NCI-H2107 (cell line): ENCODE measurements at places on chromosomes 1 and 21.

GRCh38 chr1:31798086-31798432, 17.8 kb downstream of the SPOCD1 start:
- DNase-seq: no peak

- no peak for DNase-seq
Observed at GRCh38 chr1:240491156-240491555, 120.8 kb downstream of the GREM2 start.

- peak; percentile 17 for DNase-seq
Observed at GRCh38 chr1:147890177-147890790, 12.3 kb upstream of the GJA8 start.

DNA sequence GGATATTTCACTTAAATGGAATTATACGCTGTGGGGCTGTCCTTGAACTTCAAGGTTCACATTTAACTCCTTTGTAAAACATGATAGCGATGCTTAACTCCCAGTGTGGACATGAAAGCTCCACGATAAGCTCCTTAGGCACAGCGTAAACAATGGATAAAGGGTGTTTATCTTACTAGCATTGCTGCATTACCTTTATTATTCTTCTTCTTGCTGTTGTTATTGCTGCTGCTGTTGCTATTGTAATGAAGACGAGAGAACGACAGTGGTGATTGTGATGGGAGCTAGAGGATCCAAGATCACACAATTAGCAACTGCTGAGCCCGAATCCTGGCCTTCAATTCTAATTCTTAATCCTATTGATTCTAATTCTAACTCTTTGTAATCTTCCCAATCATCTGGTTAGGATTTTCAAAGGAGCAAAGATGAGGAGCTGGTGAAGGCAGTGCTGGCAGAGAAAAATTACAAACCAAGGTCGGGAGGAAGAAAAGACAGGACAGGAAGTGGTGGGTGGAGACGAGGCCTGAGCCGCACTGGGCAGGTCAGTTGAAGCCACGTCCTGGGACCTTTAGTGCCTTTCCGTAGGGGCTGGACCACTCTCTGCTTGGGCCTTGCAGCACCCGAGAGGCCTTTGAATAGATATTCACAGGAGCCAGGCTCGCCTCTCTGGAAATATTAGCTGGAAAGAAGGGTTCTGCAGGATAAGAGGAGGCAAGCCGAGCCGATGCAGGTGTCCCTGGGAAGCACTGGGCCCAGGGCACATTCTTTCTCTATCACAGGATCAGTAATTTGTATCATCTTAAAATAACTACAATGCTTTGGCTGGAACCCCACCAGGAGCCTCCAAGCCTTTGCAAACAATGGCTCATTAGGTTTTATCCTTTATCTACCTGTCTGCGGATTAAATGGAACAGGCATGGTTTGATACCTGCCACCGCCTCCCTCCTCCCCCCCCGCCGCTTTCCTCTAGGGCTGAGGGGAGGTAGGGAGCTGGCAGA, 571.6 kb downstream of the AJAP1 start:
- DNase-seq: no peak

DNA sequence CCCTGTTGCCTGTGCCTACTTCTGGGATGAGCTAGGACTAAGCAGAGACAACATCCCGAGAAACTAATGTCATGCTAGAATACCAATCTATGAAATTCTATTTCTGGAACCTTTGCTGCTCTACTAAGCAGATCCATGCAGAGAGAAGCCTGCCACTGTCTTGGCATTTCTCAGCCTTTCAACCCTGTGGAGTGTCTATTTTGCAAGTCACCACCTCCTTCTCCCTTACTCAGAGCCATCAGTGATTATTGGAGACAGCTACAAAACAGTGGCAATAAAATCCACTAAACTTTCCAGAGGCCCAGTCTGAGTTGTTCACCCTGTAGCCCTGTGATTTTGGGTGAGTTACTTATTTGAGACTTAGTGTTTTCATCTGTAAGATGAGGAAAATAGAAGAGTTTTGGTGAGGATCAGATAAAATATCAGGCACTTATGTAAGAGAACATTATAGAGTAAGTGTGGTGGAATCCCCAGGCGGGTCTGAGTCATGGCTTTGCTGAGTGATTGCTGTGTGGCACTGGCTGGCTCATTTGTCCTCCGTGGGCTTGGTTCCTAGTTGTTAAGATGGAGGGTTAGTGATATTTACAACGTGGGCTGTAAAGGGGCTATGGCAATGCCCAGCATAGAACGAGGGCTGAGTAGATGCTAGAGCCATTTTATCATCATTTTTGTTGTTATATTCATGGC, 61.1 kb downstream of the FMN2 start:
- DNase-seq: no peak

DNA sequence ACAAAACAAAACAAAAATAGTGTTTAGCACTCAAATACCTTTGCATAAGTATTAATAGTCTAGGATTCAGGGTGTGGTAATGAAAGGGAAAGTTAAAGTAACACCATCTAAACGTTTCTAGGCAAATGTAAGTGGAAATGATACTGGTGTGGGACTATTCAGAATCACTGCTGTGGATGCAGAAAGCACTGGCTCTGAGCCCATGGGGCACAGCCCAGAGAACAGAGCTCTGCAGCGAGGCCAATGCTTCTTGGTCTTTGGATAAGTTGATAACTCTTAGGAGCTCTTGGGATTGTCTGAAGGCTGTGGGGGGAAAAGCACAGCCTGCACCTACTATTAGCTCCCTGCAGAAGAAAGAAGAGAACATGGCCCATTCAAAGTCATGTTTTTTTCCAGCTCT, 21.4 kb upstream of the DNM3 start:
- no peak for DNase-seq

DNA sequence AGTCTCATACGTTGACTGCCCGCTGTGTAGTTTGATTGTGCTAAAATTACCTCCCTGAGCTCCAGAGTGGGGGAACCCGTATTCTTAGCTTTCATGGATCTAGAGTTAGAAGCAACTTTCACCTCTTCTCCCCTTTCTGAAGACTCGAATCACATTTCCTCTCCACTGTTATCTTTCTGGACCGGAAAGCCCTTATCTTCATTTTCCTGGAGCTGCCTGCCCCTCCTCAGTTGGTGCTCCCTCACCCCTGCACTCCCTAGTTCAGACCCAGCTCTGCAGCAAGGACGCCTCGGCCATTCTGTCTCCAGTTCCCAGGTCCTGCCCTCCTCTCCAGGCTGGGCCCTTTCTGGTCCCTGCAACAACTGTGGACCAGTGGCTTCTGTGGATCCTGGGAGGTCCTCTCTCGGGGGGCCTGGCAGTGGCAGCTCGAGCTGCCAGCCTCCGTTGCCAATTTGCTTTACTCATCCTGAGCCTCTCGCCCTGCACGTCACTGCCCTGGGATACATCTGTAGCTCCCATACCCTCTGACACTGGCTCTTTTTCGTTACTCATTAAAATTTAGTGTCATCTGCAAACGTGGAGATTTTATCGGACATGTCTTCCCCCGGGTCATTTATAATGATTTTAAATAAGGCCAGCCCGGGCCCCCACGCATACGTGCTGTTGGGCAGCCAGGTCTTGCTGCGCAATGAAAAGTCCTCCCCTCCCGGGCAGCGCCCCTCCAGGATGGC, 141.5 kb upstream of the VAMP3 start:
- DNase-seq: no peak

DNA sequence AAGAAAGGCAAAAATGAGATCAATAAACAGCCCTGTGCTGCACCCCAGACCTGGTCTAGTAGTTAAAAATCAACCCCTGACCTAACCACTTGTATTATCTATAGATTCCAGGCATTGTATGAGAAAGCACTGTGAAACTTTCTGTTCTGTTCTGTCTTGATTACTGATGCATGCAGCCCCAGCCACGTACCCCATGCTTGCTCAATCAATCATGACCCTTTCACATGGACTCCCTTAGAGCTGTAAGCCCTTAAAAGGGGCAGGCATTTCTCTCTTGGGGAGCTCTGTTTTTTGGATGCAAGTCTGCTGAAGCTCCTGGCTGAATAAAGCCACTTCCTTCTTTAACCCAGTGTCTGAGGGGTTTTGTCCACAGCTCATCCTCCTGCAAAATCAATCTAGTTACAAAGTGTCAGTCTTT, 24.2 kb upstream of the CD34 start:
- no peak for DNase-seq

- DNase-seq: peak; percentile 83
Observed at GRCh38 chr1:234610666-234611224, 767 bp upstream of the IRF2BP2 start.

DNA sequence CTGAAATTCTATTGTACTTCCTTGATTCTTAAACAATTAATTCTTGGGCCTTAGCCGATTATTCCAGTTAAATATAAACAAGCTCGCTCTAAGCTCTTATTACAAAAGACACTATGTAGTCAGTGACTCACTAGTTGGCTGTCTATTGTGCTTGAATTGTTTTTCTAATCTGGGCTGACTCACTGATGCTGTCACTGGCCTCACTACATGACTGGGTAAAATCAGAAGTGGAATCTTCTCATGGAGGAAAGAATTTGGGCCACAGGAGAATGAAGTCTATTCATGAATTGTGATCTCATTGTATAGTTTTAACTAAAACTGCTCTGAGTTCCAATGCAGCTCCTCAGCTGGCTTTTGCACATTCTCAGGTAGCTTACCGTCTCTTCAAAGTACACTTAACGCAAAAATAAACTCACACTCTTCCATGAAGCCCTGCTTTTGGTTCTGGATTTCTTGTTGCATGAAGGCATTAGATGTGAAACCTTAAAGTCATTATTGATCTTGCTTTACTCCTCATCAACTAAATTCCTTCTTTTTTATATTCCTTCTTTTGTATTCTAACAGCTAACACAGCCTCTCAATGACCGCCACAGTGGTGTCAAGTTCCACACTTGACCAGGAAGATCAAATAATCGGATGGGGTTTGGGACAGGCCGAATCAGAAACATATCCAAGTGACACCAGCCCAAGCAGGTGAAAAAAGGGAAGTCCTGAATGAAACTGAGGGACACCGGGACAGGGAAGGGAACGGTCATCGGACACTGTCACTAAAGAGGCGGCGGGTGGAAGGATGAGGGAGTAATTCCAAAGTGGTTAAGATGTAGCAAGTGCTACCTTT, 80.9 kb upstream of the LBR start:
- peak; percentile 77 for DNase-seq

- DNase-seq: no peak
Observed at GRCh38 chr1:43002766-43003165, 44.1 kb upstream of the SLC2A1 start.

DNA sequence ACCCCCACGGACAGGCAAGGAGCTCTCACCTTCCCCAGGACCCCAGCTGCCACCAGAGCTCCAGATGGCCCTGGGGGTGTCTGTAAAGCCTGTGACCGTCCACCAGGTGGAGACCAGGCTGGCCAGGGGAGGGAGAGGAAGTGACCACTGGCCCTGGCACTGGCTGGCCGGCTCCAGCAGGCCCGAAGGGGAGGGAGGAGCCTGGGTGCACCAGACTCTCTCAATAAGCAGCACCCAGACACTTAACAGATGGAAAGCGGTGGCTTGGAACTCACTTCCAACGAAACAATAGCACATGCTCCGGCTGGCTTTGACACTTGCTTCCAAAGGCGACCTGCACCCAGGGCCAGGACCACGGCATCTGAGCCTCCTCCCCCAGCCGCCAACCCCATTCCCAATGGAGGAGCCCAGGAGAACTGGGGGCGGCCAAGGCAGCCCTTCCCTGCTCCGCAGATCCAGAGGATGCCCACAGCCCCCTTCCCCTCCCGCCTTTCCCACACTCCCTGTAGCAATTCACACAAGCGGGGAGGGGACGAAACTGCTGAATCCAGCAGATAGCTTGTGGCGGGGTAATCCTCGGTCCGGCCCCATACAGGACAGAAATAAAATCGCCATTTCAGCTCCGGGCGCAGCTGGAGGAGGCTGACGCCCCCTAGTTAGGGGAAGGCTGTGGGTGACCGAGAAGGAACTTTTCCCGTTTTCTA, 742 bp upstream of the PDE9A start:
- DNase-seq: no peak

DNA sequence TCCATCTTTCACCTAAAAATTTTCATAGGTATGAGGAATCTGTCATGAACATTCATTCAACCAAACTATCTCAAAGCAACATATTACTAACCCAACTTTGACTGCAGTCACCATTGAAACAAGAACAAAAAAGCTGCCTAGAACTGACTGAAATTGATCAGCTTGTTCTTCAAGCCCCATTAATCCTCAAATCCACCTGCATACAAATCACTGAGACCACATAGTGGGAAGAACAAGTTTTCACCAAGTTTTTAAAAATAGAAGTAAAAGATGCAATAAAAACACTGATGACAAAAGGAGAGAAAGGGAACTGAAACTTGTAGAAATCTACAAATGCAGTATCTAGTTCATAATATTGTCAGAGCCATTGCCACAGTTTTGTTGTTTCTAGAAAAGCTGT, 6.1 kb downstream of the SORT1 start:
- no peak for DNase-seq
